ENCODE measurements at places on chromosomes 16 and 17.

DNA sequence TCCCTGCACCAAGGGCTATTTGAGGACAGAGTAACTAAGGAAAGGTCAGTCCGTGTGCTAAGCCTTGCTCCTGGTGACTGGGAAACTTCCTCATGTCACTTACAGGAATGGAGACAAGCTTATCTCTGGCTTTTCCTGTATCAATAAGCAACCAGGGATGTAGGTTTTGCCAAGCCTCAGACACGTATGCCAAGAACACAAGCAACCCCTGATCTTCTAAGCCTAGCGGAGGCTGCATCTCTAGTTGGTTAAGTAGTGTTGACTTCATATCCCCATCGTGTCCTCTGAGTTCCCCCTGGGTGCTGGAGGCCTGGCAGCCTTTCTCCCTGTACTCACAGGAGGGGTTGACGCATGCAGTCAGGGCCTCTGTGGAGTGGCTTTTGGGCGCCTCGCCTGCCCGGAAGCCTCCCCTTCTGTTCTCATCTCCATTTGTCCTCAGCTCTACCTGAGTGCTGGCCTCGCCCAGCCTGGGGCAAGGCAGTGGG is 1.4 kb upstream of the C1QTNF1 start:
- DNase-seq, result no peak

- no peak for DNase-seq
These were observed 492.0 kb upstream of the ERCC4 start for GRCh38 chr16:13427943-13428342.

DNA sequence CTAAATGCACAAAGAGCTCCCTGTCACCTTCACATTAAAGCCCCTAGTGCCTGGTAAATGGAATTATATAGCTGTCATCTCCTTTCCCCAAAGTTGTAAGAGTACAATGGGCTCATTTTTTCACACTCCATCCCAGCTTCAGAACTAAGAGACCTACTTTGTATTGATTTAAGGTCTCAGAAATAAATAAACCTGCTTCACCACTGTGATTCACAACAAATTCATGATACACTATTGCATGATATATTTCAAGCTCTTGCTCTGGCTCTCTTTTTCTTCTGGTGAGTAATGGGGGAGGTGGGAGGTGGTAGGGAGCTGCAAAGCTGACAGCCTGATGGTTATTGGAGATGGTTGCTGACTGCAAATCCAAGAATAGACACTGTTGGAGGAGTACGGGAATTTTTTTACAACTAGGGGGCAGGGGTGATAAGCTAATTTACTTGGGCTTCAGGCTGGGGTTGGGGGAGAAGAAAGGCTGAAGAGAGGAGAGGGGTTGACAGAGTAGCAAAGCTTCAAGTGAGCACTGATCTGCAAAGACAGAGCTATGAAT is 189.9 kb downstream of the AATF start:
- DNase-seq, result no peak

GRCh38 chr16:57798267-57798810 is 4.0 kb downstream of the KIFC3 start:
- no peak for DNase-seq

DNA sequence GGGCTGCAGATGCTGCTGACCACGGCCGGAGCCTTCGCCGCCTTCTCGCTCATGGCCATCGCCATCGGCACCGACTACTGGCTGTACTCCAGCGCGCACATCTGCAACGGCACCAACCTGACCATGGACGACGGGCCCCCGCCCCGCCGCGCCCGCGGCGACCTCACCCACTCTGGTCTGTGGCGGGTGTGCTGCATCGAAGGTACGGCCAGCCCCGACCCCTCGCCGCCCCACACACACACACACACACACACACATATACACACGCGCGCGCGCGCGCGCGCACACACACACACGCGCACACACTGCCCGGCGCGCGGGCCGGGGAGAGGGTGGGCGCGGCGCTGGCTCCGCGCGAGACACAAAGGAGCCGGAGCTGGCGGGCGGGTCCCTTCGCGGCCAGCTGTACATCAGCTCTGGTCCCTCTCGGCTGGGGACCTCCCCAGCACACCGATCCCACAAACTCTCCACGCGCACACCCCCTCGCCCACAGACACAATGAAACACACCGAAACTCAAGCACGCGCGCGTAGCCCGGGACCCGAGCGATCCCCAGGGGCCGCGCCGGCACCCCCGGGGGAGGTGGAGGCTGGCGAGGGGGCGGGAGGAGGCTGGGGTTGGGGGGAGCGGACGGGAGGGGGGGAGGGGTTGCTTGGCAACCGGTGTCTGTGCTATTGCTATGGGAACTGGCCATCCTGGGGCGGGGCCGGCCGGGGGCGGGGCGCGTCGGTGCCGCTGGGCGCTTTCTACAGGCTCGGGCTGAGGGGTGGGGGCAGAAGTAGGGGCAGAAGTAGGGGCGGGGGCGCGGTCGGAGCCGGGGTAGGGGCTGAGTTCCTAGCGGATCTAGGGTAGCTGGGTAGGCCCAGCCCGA is 658 bp downstream of the CACNG4 start:
- DNase-seq, result no peak

GRCh38 chr17:57285701-57286100 is 29.4 kb downstream of the MSI2 start:
- DNase-seq, result no peak

DNA sequence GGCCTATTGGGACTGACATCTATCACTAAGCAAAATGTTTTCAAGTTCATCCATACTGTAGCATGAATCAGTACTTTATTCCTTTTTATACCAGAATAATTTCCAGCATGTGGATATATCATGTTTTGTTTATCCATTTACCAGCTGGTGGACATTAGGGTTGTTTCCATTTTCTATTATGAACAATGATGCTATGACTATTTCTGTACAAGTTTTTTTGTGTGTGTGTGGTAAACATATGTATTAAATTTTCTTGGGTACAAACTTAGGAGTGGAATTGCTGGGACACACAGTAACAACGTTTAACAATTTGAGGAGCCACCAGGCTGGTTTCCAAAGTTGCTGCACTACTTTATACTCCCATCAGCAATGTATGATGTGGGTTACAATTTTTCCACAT is 91.0 kb downstream of the USP32 start:
- no peak for DNase-seq

DNA sequence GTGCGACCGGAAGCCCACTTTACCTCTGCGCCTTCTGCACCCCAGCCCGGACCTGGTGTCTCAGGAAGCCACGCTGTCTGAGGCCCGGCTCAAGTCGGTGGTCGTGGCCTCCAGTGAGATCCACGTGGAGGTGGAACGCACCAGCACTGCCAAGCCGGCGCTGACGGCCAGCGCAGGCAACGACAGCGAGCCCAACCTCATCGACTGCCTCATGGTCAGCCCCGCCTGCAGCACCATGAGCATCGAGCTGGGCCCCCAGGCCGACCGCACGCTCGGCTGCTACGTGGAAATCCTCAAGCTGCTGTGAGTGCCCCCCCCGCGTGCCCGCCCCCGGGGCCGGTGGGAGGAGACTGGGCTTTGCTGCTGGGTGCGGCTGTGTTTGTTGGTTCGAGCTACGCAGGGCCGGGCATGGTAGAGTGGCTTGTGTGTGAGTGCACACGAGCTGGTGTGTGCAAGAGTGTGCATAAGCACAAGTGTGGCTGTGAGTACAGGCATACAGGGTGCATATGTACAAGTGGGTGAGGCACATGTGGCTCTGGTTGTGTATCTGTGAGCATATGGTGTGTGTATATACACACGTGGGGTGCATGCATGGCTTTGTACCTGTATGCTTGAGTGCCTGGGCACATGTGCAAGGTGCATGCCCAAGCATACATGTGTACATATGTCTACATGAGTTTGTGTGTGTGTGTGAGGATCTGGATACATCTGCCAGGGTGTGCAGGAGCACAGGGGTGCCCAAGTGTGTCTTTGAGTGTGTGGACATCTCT is 100.6 kb upstream of the PLCG2 start:
- DNase-seq, result no peak

DNA sequence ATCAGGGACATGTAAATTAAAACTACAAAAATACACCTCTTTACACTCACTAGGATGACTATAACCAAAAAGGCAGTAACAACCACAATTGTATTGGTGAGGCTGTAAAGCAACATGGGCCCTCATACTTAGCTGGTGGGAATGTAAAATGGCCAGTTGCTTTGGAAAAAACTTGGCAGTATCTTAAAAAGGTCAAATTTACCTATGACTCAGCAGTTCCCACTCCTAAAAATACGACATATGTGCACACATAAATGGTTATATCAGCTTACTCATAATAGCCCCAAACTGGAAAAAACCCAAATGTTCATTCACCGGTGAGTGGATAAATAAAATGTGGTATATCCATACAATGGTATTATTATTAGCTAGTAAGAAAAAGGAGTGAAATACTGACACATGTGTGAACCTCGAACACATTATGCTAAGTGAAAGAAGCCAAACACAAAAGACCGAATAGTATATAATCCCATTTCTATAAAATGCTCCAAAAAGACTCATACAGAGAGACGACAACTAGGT is 391.4 kb downstream of the NPIPA8 start:
- DNase-seq, result no peak

Data from stimulated activated CD4-positive, alpha-beta T cell treated with anti-CD3 and anti-CD28 coated beads, Interleukin-1b, Interleukin-23, amount 100 ng/mL, for 1 hour (primary cell).